ENCODE measurements at places on chromosomes 12 and 14. TPM values are rescaled to one million over a fixed set of nuclear protein-coding genes. Genes with fewer than 3 reads are reported as not detected.

GRCh38 chr14:87508333-87508732 is 484.6 kb downstream of the GALC start:
- no peak for DNase-seq
- H3K36me3 ChIP-seq = no peaks in the 10 kb centered on the region
- H3K27ac ChIP-seq = no peak overlapping the region
- no peaks in the 10 kb centered on the region for H3K27me3 ChIP-seq
- no peaks in the 10 kb centered on the region for H3K4me1 ChIP-seq

- H3K27ac ChIP-seq = peak overlapping the region; percentile 98
- H3K4me3 ChIP-seq = peak overlapping the region; percentile 98
- peaks cover 7% of the 10 kb centered on the region for H3K27me3 ChIP-seq
These were observed 660 bp upstream of the MCRS1 start for GRCh38 chr12:49568442-49569162.

DNA sequence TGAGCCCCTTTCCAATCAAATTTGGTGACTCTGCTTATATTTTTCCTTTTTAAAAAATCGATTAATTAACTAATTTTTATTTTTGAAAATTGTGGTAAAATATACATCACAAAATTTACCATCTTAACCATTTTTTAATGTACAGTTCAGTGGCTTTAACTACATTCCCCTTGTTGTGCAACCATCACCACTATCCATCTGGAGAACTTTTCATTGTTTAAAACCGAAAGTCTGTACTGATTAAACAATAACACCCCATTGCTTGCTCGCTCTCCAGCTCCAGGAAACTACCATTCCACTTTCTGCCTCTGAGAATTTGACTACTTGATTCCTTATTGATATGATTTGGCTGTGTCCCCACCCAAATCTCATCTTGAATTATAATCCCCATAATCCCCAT is 283.4 kb downstream of the C12orf75 start:
- H3K27me3 ChIP-seq = no peaks in the 10 kb centered on the region
- no peaks in the 10 kb centered on the region for H3K36me3 ChIP-seq
- H3K4me3 ChIP-seq = no peak overlapping the region

GRCh38 chr14:103404920-103405319 is 19.7 kb downstream of the MARK3 start:
- H3K27ac ChIP-seq = no peak overlapping the region
- H3K27me3 ChIP-seq = no peaks in the 10 kb centered on the region
- H3K4me1 ChIP-seq = peaks cover 31% of the 10 kb centered on the region
- DNase-seq = no peak
- H3K4me3 ChIP-seq = no peak overlapping the region

DNA sequence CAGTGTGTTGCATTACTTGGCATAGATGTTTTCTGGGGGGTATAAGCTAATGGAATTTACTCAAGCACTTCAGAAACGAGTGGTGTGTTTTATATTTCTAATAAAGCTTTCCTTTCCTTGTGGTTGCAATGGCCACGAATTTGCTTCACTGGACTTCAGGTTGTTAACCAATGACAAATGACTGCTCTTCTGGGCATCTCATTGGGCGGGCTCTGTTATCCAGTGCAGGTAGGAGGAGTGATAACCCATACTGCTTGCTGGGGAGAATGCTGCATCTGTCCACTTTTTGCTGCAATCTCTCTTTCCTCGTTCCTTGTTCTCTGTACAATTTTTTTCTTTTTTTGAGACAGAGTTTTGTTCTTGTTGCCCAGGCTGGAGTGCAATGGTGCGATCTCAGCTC is 80.0 kb upstream of the RPH3A start:
- H3K27ac ChIP-seq = no peak overlapping the region
- H3K27me3 ChIP-seq = peaks cover 7% of the 10 kb centered on the region
- H3K36me3 ChIP-seq = no peaks in the 10 kb centered on the region
- peaks cover 5% of the 10 kb centered on the region for H3K4me1 ChIP-seq

NANOG gene
- total RNA-seq = 4.5 TPM

FAM186B gene
- total RNA-seq = 1.9 TPM

Data from endothelial cell (in vitro differentiated cells).